ENCODE measurements at places on chromosomes 12 and 14.

DNA sequence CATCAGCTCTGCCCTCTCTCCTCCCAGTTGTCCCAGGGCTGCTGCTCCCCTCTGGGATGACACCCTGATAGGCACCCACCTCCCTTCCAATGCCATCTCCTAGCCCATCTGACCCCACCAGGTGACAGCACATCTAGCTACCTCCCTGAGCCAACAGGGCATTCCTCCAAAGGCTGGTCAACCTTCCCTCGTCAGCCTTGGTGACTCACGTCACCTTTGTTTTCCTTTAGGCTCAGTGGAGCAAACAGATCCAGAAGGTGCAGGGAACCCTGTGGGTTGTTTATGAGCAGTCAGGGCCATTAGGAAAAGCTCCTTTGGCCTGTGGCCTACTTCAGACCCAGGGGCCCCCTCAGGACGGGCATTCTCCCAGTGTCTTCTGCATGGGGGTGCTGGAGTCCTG lies 32.4 kb downstream of the PIGH start:
- DNase-seq: no peak

GRCh38 chr12:110744151-110744571 lies 1.5 kb upstream of the PPP1CC start:
- DNase-seq: no peak

DNA sequence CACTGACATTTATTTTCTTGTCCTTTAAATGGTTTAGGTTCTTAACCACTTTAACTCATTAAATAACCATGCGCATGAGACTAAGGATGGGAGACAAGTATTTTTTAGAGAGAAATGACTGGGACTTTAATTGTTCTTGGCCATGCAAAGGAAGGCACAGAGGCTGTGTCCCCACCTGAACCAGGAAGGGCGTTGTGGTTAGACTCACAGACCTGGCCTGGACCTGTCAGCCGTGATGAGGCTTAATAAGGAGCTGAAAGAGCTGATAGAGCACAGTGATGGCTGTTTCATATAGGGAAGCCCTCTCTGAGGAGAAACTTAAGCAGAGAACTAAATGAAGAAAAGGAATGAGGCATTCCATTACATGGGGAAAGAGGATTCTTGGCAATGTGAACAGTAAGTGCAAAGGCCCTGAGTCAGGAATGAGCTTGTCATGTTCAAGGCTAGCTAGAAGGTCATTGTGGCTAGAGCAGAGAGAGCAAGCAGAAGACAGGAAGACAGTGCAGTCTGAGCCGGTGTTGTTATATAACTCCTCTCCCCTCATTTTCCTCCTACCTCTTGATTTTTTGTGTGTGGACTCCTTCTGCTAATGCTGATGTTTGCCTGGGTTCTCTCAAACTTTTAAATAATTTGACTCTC lies 74.4 kb upstream of the ANO4 start:
- no peak for DNase-seq

DNA sequence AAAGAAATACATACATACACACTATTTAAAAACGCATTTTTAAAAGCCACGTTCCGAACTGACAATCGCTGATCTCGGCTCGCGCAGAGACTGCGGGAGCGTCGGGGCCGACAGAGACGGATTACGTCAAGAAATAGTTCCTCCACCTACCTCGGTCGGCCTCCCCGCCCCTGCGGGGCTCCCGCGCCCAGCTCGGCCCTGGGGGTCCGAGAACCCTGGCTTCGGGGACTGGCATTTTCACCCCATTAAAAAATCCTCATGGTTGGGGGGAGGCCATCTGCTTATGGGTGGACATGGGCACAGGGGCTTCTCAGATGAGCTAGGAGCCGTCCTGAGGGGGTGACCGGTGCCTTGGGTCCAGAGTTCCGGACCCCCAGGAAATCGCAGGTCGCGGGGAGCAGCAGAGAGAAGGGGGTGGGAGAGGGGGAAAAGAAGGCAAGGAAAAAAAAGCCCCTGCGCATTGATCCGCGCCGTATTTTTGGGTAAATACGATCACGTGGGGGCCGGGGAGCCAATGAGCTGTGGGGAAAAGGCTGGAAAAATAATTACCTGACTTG lies 324 bp upstream of the HOXC9 start:
- DNase-seq: peak; percentile 68

DNA sequence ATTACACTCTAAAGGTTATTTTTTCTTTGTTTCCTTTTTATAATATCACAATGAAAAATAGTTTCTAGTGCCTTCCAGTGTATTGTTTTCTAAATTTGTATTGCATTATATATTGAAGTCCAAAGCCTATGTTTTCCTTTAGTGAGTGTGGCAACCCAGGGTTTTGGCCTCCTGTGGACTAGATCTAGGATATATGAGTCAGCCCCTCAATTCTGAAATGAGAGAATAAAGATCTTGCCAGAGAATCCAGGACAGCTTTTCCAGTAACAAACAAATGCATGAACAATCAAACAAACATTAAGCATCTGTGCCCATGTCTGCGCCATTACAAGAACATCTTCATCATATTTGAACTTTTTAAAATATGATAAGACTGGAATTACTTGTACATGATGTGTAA lies 70.7 kb upstream of the SSTR1 start:
- DNase-seq: no peak

GRCh38 chr14:75927564-75928087 lies 54.2 kb downstream of the TGFB3 start:
- DNase-seq: no peak

DNA sequence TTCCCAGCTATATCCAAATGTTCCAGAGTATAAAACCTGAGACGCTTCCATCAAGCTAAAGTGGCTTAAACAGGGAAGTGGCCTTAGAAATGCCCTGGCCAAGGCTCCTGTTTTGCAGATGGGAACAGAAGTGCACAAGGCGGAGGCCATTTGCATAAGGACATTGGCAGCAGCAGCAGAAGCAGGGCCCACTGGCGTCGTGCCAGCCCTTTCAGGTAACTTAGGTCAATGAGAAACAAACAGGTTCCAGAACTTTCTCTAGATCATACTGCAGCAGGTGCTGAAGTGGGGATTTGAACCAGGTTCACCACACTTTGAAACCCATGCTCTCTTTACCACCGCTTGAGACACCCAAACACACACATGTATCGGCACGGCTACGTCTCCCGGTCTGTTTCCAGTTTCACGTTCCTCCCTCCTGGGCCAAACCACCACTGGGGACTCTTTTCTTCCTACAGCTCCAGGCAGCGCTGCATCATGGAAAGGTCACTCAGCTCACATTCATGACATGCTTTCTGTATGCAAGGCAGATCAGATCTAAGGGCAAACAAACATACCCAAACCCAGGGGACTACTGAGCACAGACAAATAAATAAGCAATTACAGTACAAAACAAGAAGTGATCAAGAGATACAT lies 46.0 kb upstream of the PLEKHG6 start:
- peak; percentile 43 for DNase-seq

GRCh38 chr12:92621833-92622232 lies 81.0 kb upstream of the PLEKHG7 start:
- DNase-seq: no peak

- no peak for DNase-seq
Observed at GRCh38 chr14:29900609-29901350, 26.9 kb downstream of the PRKD1 start.

- no peak for DNase-seq
Observed at GRCh38 chr14:35965400-35965799, 139.3 kb downstream of the BRMS1L start.

GRCh38 chr12:123391546-123392343 lies 7.8 kb downstream of the KMT5A start:
- no peak for DNase-seq

DNA sequence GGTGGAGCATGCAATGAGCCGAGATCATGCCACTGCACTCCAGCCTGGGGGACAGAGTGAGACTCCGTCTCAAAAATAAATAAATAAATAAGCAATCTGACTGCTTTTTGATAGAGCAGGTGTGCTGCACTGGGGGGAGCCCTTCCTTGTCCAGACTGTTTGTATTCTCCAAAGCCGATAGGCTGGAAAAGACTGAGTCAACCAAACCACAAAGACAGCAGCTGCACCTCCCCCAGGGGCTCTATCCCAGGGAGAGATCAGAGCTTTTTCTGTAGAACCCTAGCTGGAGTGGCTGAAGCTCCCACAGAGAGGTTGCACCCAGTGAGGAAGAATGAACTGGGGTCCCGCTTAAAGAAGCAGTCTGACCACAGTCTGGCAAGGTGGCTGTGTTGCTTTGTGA lies 45.8 kb upstream of the LALBA start:
- no peak for DNase-seq

GRCh38 chr14:46499521-46499920 lies 152.1 kb downstream of the RPL10L start:
- DNase-seq: no peak

DNA sequence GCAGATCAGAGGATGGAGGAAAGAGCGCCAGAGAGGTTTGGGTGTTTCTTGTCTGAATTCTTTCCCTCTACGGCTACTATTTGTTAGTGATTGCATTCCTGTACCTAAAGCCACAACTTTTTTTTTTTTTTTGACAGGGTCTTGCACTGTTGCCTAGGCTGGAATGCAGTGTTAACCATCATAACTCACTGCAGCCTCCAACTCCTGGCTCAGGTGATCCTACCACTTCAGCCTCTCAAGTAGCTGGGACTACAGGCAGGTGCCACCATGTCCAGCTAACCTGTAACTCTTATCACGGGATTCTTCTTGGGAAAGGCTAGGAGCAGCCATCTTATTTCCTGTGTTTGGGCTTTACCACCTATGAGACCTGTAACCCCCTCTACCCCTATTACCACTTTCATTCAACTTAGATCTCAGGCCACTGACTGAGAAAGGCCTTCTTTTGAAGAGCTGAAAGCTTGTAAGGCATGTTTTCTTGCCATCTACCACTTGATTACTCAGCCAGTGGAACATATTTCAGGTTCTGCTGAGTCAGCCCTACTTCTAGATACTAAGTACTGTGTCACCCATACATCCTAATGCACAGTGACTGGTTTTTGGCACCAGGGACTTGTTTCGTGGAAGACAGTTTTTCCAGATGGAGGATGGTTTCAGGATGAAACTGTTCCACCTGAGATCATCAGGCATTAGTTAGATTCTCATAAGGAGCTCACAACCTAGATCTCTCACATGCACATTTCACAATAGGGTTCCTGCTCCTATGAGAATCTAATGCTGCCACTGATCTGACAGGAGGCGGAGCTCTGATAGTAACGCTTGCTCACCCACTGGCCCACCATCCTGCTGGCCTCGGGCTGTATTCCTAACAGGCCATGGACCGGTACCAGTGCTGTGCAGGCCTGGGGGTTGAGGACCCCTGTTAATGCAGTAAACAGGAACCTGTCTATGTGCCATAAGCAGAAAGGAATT lies 6.9 kb downstream of the VEZT start:
- DNase-seq: peak; percentile 24

GRCh38 chr12:107900588-107900987 lies 126.1 kb downstream of the ASCL4 start:
- DNase-seq: no peak

- no peak for DNase-seq
Observed at GRCh38 chr14:92421751-92422150, 91.8 kb upstream of the RIN3 start.

DNA sequence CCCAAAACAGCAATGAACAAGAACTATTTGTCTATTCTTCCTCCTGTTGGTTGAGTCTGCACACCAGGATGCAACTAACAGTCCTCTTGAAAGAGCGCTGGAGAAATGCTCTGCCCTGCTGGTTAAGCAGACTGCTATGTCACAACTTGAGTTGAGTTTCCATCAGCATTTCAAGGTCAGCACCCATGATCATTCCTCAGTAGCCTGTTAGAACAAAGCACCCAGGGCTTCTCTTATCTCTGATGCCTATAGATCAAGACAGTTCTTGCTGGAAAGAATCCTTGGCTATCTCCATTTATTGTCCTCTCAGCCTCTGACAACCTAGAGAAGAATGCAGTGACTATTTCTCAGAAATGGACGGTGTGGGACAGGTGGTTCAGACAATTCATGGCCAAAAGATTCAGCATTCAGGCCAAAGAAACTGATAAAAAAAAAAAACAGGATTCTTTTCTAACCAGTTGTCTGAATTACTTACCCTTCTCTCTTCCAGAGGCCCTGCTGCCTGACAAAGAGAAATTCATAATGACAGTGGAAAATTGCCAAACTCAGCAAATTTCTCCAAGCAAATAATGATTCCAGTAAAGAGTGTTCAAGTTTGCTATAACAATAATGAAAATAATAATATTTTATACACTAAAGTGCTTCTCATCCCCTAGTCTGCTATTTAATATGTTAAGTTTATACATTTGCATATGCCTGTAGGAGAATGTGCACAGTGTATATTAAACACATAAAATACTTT lies 306.7 kb downstream of the EMP1 start:
- DNase-seq: no peak

DNA sequence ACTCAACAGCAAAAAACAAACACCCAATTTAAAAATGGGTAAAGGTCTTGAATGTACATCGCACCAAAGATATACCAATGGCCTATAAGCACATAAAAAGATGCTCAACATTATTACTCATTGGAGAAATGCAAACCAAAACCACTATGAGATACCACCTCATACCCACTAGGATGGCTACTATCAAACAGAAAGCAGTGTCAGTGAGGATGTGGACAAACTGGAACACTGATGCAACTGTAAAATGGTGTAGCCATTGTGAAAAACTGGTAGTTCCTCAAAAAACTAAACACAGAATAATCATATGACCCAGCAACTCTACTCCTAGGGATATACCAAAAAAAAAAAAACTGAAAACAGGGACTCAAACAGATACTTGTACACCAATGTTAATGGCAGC lies 49.3 kb downstream of the CDK17 start:
- no peak for DNase-seq

DNA sequence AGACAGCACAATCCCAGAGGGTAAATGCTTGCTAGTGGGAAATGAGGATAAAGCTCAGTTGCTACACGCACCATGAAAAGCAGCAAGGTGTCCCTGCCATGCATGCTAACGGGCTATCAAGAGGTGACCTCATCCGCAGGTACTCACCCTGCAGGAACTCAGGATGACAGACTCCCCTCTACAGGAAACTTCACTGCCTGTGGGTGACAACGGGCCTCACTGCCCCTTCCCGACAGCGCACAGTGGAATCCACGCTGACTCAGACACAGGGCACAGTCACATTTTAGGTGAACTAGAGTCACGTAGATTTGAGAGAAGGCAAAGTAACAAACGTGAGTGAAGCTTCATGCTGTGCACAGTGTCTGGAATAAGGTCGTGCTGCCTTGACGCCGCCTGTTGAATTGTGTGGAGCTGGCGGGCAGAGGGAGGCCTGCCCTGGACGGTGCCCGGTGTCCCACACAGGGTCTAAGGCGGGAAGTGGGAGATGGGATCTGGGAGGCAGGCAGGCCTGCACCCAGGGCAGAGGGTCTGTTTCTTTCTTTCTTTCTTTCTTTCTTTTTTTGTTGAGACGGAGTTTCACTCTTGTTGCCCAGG lies 331.8 kb downstream of the TMEM132D start:
- DNase-seq: peak; percentile 8

GRCh38 chr14:90851327-90852036 lies 35.3 kb upstream of the TTC7B start:
- DNase-seq: no peak

GRCh38 chr12:122023339-122024131 lies 1.9 kb downstream of the BCL7A start:
- peak; percentile 69 for DNase-seq

DNA sequence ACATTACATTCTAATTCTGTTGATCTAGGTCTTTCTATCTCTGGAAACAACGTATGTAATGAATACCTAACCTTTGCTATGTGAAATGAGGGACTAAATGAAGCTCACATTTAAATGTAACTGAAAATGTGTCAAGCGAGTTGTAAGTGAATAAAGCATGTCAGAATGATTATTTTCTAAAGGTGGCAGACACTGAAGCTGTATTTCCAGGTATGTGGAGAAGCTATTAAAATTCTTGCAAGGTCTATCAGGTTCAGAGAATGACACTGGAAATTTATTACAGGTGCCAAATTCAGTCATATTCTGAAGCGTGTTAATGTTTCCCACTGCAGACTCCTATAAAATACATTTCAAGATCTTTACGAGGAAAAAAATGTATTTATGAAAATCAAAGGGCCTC lies 641.4 kb downstream of the RPS29 start:
- DNase-seq: no peak

Measured in NCI-H510A (cell line).